Activated CD8-positive, alpha-beta memory T cell treated with anti-CD3 and anti-CD28 coated beads for 4 hours (primary cell): ENCODE measurements at places on chromosomes 6 and 20.

DNA sequence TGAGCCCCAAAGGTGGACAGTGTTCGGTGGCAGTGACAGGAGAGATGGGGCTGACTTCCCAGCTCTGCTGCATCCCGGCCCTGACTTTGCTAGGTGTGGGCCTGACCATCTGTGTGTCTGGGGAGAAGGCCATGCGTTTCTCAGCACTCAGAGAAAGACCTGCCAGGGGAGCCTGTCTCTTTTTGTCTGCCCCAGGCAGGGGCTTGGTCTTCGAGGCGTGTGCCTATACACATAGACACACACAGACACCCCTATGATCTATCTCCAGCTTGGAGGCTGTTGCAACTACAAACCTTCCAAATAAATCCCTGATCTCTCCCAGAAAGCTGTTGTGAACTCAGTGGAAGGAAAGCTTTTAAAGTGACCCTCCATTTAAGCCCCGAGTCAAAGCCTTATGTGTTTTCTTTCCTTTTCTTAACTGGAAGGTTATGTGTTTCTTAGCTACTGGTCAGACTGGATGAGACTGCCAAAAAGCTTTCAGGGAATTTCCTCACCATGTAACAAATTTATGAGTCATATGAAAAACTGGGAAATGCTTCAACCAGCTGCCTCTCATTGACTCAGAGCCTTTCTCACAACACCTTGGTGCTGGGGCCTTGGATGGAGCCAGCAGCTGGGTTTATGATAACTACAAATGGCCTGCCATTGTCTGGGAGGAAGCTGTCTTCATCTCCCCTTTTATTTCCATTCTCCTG is 102.6 kb downstream of the CDC5L start:
- DNase-seq: no peak

GRCh38 chr20:56381501-56381900 is 10.5 kb downstream of the AURKA start:
- no peak for DNase-seq

DNA sequence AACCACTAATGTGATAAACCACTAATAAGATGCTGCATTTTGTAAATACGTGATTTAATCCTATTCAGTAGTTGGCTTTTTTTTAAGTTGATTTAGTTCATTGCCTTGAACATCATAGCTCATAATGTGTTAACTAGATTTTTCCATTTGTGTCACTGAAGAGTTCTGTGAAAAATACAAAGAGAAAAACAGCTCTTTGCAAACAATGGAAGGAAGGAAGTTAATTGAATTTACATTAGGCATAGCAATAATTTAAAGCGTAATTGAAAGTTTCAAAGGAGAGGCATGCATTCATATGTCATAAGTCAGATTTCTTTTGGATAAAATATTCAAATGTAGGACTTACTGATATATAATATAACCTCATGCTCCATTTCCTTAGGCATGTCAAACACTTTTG is 102.3 kb downstream of the TBC1D7 start:
- no peak for DNase-seq

DNA sequence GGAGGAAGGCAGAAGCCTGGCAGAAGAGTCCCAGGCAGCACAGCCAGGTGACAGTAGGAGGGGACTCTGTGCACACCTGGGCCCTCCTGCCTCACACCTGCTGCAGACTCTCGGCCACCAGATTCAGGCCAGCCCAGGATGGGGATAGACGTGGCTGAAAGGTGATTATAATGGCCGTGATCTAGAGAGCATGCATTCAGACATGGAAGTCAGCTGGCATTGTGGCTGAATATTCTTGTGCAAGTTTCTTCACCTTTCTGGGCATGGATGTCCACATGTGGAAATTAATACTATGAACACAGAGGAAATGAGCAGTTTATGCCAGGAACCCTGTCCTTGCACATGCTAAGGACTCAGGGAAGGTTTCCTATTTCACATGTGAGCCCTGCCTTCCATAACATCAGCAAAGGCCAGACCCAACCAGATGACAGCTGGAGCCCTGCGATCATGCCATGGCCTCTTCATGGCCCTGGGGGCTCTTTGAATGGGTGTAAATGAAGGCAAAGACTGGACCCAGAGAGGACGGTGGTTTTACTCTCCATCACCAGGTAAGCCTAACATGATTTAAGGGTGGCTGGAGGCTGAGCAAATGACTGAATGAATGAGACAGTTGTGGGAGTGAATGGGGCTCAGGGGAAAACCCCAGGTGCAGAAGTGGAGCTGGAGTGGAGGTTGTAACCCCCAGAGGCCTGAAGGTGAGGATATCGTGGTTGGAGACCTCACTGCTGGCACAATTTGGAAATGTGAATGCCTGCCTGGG is 2.7 kb upstream of the RAET1L start:
- no peak for DNase-seq

DNA sequence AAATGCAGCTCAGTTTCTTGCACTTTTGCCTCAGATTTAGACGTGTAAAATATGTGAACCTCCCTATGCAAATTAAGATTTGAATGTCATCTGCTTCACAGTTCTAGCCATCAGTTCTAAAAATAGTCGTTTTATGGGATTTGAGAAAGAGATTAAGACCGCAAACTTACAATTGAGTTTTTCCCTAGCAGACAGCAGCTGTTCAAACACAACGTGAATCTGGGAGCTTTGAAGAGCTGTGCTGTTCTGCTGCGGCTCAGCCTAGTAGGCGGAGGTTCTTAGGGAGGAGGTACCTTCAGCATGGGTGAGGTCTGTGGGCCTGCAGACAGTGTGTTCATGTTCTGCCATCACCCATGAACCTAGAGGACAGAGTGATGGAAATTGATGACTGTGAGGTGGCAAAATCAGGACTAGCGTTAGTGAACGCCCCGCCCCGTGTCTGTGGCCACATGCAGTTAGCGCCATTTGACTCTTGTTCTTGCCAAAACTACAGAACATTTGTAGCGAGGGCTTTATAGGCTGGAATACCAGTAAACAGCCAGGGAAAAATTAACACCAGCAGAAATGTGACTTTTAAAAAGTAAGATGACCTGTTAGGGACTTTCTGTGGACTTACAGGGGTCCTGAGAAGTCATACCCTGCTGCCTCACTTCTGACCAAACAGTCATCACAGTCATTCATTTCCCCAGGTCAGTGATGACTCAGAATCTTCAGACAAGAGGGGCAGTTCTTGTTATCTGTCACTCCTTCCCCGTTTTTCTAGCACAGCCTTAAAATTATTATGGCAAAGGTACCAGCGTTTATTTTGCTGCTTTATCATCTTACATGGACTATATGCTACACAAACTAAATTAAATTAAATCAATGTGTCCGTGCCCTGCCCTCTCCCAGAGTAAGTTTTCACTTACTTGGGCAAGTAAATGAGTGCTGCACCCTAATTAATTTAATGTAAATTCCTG is 84.3 kb upstream of the TMEM181 start:
- no peak for DNase-seq

GRCh38 chr20:18721551-18722115 is 92.0 kb upstream of the SCP2D1 start:
- no peak for DNase-seq

DNA sequence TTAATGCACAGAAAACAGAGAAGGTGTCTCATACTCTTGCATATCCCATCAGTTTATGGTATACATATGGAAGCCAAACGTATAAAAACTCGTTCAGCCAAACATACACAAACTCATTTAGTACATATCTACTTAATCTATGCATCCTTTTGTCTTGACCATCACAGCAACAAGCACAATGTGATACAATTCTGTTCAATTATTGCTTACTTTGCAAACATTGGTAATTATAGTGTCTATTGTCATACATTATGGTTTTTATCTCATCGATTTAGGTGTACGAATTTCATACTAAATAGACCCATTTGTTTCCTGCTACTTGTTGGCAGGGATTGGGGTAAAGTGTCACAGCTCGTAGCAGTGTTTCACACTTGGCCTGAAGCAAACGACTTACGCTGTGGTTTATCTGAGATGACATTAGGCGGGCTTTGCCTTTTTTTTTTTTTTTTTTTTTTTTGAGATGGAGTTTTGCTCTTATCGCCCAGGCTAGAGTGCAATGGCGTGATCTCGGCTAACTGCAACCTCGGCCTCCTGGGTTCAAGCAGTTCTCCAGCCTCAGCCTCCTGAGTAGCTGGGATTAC is 425.9 kb upstream of the JARID2 start:
- DNase-seq: no peak

DNA sequence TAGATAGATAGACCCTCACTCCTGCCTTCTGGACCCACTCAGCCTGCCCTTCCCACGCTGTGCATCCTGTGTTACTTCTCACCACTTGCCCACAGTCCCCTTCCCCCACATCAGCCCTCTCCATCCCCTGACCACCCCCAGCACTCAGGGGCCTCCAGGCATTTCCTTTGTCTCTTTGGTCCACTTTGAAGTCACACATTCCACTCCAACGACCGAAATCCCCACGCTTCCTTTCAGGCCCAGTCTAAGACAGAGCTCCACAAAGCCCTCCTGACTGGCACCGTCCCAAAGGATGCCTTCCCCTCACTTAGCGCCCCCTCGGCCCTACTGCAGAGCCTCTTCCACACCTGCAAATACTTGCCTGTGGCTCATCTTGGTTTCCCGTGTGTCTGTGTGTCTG is 83.8 kb downstream of the FOXF2 start:
- no peak for DNase-seq

- DNase-seq: peak; percentile 59
Observed at GRCh38 chr6:27688014-27688586, 215.2 kb upstream of the ZNF184 start.

DNA sequence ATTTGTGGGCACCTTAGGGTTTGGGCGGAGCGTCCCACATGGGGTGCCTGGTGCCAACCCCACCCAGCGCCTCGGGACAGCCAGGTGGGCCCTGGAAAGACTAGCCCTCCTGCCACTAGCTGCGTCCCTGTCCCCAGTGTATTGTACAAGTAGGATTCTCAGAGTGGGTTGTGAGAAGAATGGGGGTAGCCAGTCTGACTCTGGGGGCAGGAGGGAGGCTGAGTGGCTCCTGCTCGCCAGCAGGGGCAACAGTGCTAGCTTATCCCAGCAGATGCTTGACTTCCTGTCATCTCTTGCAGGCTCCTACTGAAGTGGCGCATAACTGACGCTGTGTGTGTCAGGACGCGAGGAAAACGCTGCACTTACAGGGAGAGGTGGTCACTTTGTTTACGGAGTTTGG is 9.3 kb downstream of the PSMA7 start:
- no peak for DNase-seq

DNA sequence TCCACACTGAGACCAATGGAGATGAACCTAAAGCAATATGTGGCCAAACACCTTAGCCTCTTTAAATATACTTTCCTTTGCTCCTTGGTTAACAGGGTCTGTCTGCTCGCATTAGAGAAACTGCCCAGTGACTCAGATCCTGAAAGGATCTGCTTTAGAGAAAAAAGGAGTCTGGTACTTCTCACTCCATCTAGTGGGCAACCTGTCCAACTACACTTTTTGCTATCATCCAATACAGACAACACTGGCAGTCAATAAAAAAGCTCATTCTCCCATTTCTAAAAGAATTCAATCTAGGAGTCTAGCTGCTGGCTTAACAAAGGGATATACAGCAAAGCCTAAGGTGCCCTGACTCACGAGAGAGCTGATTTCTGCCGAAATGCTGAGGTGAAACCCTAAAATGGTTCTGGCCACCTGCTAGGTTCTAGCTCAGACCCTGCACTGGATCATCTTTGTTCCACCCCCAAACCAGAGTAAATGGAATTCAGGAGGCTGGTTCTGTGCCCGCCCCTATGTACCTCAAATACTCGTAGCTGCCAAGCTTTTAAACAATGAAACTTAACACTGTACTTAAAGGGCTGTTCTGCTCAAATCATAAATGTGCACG is 11.5 kb downstream of the GNL1 start:
- DNase-seq: no peak

- no peak for DNase-seq
Observed at GRCh38 chr6:170028629-170029345, 262.1 kb downstream of the DLL1 start.

DNA sequence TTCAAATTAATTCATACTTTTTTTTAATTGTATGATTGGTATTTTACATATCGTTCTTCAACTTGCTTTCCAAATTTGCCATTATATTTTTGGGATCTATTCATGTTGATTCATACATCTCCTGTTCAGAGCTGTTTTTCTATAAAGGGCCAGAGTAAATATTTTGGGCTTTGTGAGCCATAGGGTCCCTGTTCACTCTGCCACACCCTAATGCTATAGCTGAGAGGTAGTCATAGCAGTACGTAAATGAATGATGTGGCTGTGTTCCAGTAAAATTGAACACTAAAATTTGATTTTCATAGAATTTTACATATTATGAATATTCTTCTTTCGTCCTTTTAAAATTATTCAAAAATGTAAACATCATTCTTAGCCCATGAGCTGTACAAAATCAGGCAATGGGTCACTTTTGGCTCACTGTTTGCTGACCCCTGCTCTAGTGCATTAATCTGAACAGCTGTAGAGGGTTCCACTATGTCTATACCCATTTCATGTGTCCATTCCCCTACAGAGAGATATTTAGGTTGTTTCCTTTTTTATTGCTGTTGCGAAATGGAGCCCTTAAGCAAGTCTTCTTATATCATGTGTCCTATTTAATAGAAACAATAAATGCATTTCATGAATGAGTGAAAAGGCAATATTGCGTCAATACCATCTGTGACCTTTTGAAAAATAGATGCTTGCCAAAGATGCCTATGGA is 136.4 kb upstream of the SALL4 start:
- DNase-seq: no peak

DNA sequence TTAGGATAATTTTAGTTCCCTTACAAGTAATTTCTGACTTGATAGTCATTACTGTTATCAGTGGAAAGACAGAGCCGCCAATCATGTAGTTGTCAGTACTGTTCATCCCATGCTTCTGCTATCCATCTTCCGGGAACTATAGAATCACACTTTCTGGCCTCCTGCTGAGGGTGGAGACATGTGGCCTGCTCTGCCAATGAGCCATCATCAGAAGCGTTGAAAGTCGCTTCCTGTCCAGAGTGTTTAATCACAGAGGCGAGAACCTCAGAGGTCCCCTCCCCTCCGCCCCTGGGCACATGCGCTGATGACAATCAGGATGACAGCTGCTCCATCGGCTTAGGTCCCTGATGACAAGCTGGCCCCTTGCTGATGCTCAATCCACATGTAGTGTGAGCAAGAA is 3.0 kb downstream of the DDO start:
- DNase-seq: no peak

DNA sequence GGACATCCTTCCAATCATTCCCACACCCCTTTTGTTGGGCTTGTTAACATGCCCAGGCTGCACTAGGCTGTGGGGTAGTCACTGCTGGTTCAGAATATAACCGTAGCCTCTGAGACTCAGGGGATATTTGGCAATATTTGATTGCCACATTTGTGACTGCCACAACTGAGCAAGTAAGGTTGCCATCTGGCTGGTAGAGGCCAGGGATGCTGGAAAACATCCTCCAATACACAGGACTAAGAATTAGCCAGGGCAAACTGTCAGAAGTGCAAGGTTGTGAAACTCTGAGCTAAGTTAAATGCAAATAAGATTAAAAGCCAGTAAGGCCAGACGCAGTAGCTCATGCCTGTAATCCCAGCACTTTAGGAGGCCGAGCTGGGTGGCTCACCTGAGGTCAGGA is 112.0 kb downstream of the ZMYND8 start:
- DNase-seq: no peak

GRCh38 chr6:54847799-54848597 is 1.4 kb downstream of the FAM83B start:
- DNase-seq: no peak

- DNase-seq: no peak
Observed at GRCh38 chr6:40788661-40789655, 201.8 kb upstream of the LRFN2 start.
